Globus pallidus (tissue), 1 donor: ENCODE measurements at places on chromosomes 5 and 9.
A peak's percentile ranks its signal among the peaks of the same experiment; 100 is the strongest.

- no peak for DNase-seq
These were observed 65.4 kb downstream of the MED27 start for GRCh38 chr9:132014218-132014805.

DNA sequence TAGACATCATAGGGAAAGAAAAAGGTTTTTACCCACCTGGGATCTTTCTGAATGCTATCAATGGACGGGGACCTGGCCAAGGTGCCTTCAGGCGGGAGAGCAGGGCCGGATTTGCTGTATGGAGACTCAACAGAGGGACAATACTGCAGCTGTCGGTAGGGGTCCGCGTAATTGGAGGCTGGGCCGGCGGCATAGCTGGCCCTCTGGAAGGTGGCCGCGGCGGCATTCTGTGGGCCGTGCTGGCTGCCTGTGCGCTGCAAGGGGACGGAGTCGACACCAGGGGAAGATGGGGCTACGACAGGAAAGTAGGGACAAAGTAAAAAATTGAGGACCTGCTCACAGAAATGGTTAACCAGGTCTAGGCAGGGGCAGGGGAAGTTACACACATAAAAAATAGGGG lies 557.9 kb downstream of the CTNND2 start:
- DNase-seq, result no peak

DNA sequence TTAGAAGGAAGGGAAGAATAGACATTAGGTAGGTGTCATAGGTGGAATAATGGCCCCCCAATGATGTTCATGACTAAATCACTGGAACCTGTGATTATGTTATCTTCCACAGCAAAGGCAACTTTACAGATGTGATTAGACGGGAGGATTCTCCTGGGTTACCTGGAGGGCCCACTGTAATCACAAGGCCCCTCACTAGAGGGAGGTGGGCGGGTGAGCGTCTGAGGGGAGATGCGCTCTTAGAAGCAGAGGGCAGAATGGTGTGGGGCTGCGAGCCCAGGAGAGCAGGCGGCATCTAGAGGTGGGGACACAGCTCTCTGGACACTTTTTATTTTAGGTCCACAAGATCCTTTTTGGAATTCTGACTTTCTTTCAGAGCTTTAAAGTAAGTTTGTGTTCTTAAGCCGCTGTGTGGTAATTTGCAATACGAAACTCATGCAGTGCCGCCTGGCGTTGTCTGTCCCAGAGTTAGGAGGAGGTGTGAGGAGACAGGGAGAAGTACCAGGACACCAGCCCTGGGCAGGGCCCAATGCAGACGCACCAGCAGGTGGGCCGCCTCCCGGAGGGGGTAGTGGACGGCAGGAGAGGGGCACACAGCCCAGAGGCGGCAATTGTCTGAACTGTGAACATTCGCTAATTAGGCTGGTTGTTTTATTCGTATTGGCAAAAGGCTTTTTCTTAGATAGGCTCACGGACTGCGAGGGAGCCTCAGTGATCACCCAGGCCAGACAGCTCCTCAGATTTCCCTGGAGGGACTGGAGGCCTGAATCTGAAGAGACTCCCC lies 51.1 kb upstream of the FANCC start:
- DNase-seq, result no peak

DNA sequence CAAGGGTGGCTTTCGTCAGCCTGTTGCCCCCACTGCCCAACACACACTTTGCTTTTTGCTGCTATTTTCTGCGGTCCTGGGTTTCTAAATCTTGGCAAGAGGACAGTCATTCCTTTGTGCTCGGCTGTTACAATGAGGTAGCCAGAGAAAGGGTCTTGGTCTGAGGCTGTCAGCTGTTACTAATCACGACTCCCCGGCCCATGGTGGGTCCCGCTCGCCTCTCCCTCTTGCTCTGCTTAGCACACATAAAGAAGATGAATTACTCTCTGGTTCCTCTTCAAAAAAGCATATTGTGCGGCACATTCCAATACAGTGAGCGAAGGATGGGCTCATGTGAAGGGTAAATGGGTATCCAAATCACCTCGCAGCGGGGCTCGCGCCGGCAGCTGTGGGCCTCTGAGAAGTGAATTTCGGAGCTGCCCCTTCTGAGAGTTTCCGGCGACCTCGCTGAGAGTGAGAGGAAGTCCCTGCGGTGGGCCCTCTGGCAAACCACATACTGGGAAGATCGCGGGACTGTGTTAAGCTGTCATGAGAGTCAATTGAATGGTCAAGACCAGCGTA lies 56.0 kb downstream of the SLC1A3 start:
- peak; percentile 88 for DNase-seq

GRCh38 chr9:73160868-73161267 lies 9.2 kb downstream of the ANXA1 start:
- no peak for DNase-seq

DNA sequence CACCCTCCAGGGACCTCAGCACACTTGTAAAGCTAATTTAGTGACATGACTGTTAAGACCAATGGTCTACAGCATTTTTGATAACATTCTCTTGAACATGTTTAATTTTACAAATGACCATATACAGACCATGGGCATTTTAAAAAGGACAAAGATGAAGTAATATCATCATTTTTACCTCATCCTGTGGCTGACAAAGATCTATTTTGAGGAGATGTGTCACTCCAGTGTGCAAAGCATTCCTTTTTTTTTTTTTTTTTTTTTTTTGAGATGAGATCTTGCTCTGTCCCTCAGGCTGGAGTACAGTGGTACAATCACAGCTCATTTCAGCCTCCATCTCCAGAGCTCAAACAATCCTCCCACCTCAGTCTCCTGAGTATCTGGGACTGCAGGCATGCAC lies 118.2 kb upstream of the TBC1D2 start:
- no peak for DNase-seq

GRCh38 chr9:13756943-13757342 lies 477.5 kb upstream of the MPDZ start:
- DNase-seq, result no peak

DNA sequence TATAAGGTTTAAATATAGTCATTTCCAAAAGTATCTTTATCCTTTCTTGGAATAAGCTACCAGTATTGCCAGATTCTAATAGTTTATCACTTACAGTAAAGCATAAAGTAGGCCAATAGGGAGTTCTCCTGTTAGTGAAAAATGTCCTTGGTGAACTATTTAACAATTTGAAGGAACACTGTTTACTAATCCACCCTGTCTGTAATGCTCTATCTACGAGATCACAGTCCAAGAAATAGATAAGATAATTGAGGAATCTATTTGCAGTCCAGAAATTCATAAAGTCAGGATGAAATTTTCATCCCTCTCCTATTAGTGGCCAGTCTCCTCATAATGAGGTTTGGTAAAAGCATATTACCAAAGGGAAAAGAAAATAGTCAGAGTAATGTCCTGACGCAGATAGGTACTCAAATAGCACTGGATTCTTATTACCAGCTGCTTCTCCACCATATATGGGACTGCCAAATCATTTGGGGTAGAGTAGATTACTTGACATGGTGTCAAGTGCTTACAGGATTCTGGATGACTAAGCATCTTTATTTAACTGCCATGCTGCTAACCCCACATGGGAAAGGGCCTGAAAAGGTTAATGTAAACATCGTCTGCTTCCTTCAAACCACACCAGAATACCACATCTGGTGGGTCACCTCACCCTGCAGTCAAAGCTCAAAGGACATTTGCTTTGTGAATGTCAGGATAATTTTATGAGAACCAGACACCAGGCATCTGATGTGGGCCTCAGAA lies 808.1 kb downstream of the EFNA5 start:
- no peak for DNase-seq

DNA sequence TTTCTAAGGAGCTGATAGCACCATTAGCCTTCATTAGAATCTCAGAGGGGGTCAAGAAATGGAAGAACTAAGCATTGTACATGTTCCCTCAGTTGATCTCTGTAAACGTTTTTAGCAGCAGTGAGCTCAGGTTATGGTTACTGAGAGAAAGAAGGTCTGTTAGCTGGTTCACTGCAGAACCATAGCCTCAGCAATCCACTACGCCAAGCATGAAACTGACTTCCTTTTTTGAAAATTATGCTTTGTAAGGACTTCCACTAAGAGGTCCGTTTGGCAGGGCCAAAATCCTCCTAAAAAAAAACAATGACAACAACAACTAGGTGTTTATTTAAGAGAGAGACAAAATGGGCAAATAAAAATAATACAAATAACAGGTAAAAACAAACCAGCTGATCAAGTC lies 273.3 kb downstream of the AOPEP start:
- DNase-seq, result no peak

GRCh38 chr9:87263291-87263690 lies 234.4 kb upstream of the DAPK1 start:
- DNase-seq, result no peak

DNA sequence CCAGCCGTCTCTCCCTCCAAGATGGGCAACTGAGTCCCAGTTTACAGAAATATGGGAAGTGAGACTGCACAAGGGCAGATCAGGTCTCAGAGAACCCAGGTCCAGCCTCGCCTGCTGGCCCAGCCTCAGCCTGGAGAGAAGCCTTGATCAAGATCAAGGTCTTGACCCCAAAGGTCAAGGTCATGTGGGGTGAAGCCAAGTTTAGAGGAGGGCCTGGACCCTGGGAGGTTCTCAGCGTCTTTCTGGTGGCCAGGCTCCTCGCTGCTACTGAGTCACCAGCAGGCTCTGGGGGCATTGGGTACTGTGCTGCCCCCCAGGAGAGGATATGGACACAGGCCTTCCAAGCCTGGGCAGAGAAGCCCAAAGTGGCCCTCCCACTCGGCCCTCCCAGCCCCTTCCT lies 8.8 kb downstream of the IPPK start:
- no peak for DNase-seq
